Naive thymus-derived CD4-positive, alpha-beta T cell (primary cell): ENCODE measurements at places on chromosomes 5 and 9. TPM values are rescaled to one million over a fixed set of nuclear protein-coding genes. Genes with fewer than 3 reads are reported as not detected.

Gene MLANA
- 0.97 TPM for polyA plus RNA-seq

Gene ASPN
- polyA plus RNA-seq, result not detected

Gene ST8SIA4
- 5.8 TPM for polyA plus RNA-seq

Gene FAT2
- not detected for polyA plus RNA-seq

Gene TUSC1
- polyA plus RNA-seq, result 0.17 TPM

Gene TAF11L5
- polyA plus RNA-seq, result not detected

Gene GOLM1
- 1.3 TPM for polyA plus RNA-seq

GRCh38 chr5:96157841-96158291, 196.2 kb upstream of the ELL2 start:
- no peak for DNase-seq

DNA sequence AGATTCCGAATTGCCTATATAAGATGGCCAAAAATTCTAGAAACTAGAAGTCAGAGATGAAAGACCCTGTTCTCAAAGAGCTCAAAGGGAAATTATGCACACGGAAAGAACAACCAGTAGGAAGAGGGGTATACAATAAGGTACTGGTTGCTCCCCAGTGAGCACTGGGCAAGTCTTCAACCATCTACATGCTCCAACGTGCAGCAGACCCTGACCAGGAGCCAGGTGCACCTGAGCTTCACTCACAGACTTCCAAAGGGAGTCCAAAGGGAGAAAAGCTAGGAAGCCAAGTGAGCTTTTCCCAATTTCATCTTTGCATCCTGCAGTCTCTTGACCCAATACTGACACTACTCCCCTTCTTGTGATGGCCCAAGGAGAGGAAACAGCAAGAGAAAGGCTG, 3.9 kb downstream of the REEP5 start:
- no peak for DNase-seq

DNA sequence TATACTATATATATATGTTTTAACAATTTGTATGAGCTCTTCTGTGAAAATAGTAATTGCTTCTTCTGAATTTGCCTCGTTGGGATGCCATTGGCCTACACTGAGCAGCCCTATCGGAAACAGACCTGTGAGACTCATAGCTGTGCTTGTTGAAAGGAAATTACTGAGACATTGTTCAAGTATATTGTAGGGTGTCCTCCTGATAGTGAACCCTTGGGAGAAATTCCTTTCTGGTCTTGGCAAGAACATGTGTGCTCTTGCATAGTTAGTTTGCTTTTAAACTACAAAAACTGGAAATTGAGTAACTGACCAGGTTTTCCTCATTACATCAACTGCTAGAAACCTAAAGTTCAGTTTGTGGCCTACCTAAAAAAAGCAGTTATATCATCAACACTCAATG, 160.9 kb downstream of the LURAP1L start:
- DNase-seq, result no peak

DNA sequence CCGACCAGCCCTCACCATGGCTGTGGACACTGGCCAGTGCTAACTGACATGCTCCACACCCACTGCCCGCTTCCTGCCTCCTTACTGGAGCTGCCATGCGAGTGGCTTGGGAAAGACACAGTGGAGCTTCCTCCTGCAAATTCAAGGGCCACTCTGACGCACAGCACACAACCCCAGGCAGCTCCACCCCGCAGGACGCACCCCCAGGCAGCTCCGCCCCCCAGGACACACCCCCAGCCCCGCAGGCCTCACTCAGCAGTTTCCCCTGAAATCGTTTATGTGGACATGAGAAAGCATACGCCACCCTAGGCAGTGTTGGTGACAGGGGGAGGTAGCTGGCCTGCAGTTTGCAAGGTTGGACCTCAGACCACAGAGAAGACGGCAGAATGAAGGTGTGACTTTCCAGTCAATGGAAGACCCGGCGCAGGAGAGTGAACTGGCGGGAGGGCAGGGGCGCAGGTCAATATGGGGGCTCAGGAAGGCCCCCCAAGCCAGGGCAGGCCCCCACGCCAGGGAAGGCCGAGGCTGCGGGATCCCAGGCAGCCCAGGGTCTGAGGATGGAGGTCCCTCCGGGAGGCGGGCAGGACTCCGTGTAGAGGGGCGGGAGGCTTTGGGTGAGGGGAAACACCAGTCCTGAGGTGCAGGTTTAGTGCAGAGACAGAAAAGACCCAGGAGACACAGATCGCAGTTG, 21.6 kb downstream of the LPCAT1 start:
- no peak for DNase-seq

DNA sequence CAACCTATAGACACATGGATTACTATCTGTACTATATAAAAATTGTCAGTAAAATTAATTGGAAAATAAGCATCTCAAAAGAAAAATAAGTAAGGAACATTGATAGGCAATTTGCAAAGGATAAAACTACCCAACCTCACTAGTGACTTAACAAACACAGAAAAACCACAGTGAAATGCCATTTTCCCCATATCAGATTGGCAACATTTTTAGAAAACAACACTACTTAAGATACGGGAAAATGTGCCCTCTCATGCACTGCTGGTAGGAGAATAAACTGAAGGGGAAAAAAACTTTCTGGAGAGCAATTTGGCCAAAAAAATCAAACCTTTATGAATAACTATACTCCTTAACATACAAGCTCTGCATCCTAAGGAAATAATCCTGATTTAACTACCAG, 254.0 kb downstream of the DEPDC1B start:
- no peak for DNase-seq

- no peak for DNase-seq
Measured at GRCh38 chr5:104412649-104413240, 850.2 kb upstream of the NUDT12 start.

GRCh38 chr5:114435885-114436299, 74.0 kb downstream of the KCNN2 start:
- DNase-seq, result no peak

GRCh38 chr9:114588210-114588609, 641 bp downstream of the ATP6V1G1 start:
- peak; percentile 18 for DNase-seq

- no peak for DNase-seq
Measured at GRCh38 chr9:31275419-31275818, 1109.0 kb upstream of the ACO1 start.

DNA sequence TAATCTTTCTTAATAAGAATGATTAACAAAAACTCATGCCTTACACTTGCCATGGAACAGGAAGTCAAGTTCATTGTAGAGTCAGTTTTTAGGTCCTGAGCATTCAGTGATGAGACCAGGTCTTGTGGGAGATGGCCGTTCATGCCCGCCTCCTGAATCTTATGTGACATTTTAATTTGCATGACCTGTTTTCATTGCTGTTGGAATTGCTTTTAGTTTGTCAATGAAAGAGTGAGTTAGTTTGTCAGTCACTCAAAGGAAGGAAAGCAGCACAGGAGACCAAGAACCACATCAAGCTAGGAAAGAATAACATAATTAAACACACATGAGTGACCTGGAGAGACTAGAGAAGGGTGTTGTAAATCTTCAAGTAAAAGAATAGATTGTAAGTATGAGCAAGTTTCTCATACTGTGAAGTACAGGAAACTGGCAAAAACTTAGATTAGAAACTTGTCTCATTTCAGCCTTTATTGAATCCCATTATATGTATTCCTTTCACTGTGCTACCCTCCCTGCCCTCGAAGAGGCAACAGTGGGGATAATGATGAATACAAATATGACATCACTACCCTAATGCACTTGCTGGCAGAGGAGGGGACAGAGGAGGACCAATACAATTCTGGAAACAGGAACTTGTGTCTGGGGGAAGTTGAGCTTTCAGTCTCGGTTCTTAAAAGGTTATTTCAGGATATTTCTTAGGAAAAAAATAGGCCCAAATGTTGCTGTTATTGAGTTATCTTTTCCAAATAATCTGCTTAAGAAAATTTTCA, 64.3 kb upstream of the C6 start:
- DNase-seq, result no peak
